WTC11 (cell line): ENCODE measurements at places on chromosomes 1 and 21. TPM values are rescaled to one million over a fixed set of nuclear protein-coding genes. Genes with fewer than 3 reads are reported as not detected.

Gene VWA1
- total RNA-seq: 28.3 to 35.5 TPM (median 28.3 TPM) in 3 replicates

Gene TNFRSF18
- 0.83 to 1.2 TPM (median 1.1 TPM) in 3 replicates for total RNA-seq

Gene VANGL1
- 13.3 to 15.8 TPM (median 13.9 TPM) in 3 replicates for total RNA-seq

Gene HLX
- 0.30 to 0.53 TPM in 2 of 3 replicates, not detected in the other for total RNA-seq

Gene SLC6A9
- total RNA-seq: 10.2 to 14.4 TPM (median 12.5 TPM) in 3 replicates

Gene SAMD13
- 1.8 to 2.9 TPM (median 2.3 TPM) in 3 replicates for total RNA-seq

- no peak overlapping the region for H3K27ac ChIP-seq
- H3K36me3 ChIP-seq: peaks cover 8% of the 10 kb centered on the region
- no peak overlapping the region for H3K4me3 ChIP-seq
- H3K27me3 ChIP-seq: no peaks in the 10 kb centered on the region
- H3K4me1 ChIP-seq: no peaks in the 10 kb centered on the region
Measured at GRCh38 chr1:76203127-76203526, 128.6 kb downstream of the ST6GALNAC3 start.

DNA sequence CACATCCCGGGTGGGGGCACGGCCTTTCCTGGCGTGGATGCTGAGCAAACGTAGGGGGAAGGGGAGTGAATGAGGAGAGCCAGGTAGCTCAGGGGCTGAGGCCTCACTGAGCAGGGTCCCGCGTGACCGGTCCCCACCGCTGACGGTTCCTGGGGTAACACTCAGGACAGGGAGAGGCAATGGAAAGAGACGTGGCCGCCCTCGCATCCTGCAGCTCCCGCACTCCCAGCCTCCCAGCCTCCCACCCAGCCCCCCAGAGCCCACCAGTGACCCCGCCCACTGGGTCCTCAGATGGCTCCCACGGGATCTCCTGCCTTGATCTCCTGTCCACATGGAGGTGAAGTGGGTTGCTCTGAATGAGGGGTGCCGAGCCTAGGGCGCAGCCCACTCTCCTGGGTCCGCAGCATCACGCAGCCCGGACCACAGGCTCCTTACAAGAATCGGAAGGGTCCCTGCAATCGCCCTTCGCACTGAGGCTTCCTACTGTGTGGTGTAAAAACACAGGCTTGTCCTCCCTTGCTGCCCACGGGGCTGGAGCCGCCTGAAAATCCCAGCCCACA is 2.4 kb downstream of the TSPEAR start:
- peaks cover 82% of the 10 kb centered on the region for H3K27me3 ChIP-seq
- DNase-seq: no peak
- H3K36me3 ChIP-seq: no peaks in the 10 kb centered on the region
- H3K4me1 ChIP-seq: peaks cover 77% of the 10 kb centered on the region

DNA sequence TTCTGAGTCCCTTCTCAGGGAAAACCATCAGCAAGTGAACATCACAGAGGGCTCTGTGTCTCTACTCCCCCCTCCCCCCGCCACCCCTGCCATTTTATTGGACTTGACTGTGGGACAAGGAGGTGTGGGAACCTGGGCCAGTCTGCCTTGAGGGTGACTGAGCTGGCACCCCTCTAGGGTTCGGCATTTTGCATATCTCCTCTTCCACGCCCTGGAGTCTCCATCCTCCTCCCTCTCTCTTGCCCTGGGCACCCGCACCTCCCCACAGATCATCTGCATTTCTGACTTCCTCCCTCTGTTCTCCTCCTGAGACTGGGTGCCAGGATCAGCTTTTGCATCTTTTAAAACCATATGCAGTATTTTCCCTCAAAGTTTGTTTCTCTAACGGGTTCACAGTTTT is 107.1 kb upstream of the ERRFI1 start:
- DNase-seq: no peak
- H3K27me3 ChIP-seq: no peaks in the 10 kb centered on the region; the same call in 1 of the 2 replicates
- no peak overlapping the region for H3K4me3 ChIP-seq
- no peak overlapping the region for H3K27ac ChIP-seq

- no peak for DNase-seq
- H3K27me3 ChIP-seq: no peaks in the 10 kb centered on the region
- peaks cover 7% of the 10 kb centered on the region for H3K4me1 ChIP-seq
- H3K36me3 ChIP-seq: no peaks in the 10 kb centered on the region
Measured at GRCh38 chr21:25822981-25823380, 88.2 kb downstream of the GABPA start.

DNA sequence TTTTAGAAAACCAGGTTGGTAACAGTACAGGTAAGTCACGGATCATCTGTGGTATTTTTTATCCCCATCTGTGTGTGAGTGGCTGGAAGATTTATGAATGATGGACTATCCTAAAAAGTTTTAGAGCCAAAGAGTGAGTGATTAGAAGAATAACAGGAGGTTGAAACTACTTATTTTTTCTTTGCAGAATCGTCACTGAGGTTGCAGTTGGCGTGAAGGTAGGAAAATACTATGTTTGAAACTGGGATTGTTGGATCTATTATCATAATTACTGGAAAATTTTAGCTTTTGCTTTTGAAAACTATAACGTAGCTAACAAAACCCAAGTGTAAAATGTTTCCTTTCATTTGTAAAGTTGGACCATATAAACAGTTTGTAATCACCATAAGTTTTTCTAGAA is 1.8 kb downstream of the PTBP2 start:
- no peak for DNase-seq
- H3K27me3 ChIP-seq: no peaks in the 10 kb centered on the region
- peak overlapping the region; percentile 97 for H3K27ac ChIP-seq
- peaks cover 39% of the 10 kb centered on the region for H3K36me3 ChIP-seq

DNA sequence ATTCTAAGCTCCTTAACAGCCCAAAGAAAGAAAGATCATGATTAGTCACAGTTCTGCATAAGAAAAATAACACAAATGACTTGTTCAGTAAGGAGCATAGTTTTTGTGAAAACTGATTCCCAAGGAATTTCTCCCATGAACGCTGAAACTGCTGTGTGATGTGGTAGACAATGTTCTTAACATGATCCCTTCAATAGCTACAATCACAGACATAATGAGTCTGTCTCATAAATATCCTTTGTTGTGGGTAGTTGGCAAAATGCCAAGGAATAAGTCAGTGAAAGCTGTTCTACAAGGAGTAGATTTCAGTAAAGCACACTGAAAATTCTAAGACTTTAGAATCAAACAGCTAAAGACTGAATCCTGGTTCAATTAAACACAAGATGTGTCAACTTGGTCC is 404.8 kb downstream of the HLX start:
- no peak for DNase-seq
- no peaks in the 10 kb centered on the region for H3K27me3 ChIP-seq
- H3K36me3 ChIP-seq: no peaks in the 10 kb centered on the region
- no peak overlapping the region for H3K4me3 ChIP-seq
- H3K27ac ChIP-seq: no peak overlapping the region
- peaks cover 15% of the 10 kb centered on the region for H3K4me1 ChIP-seq

DNA sequence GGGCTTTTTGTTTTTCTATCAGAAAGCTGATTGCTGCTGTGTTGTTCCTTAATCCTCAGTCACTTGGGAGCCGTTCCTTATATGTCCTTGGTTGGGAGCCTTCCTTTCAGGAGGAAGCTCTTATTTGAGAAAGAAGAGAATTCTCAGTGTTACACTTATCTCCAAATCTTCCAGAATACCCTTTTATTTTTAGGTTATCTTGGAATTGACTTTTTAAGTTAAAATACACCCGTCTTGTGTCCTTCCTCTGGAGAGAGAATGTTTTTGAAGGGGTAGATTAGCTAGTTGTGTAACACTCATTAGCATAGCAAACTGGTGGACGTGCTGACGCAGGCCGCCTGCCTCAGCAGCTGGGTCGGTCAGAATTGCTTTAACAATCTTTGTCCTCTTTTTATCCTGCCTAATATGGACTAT is 42.1 kb downstream of the LRRC8B start:
- H3K4me1 ChIP-seq: peaks cover 57% of the 10 kb centered on the region
- peak overlapping the region; percentile 79 for H3K27ac ChIP-seq
- H3K4me3 ChIP-seq: peak overlapping the region; percentile 11; the same call in 1 of the 2 replicates
- H3K27me3 ChIP-seq: no peaks in the 10 kb centered on the region

DNA sequence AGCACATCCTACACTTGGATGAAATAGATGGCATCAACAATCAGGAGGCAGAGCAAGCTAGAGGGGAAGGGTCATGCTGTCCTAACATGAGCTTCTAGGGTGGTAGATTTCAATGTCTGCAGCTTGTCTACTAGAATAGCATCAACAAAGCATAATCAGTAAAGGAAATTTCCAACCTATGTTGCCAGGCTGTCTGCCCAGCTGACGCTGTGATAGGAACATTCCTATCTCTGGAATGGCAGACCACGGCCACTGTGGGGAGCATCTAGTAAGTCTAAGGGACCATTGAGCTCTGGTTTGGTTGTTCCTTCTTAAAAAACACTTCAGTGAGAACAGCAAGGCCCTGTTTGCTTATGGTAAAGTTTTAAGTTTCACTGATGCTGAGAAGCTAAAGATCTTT is 206.8 kb downstream of the PAPPA2 start:
- no peak overlapping the region for H3K4me3 ChIP-seq
- no peak for DNase-seq
- H3K4me1 ChIP-seq: no peaks in the 10 kb centered on the region
- H3K36me3 ChIP-seq: no peaks in the 10 kb centered on the region
- no peaks in the 10 kb centered on the region for H3K27me3 ChIP-seq

DNA sequence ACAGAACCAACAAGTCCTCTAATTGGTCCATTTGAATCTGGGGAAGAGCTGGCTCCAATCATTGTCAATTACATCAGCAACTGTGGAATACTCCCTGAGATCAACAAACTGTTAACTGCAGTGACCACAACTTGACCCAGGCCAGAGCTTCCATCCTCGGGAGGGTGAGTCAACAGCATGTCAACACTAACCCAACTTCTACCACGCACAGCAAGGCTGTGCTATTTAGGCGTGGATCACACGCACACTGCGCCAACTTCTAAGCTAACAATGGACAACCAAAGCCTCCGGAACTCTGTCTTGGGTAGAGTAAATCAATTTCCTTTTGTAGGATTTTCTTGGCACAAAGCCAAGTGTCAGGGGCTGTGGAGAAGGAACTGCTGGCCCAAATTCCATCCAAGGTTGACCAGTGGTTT is 30.4 kb downstream of the APP start:
- peaks cover 27% of the 10 kb centered on the region for H3K36me3 ChIP-seq
- H3K27me3 ChIP-seq: no peaks in the 10 kb centered on the region
- H3K27ac ChIP-seq: peak overlapping the region; percentile 88
- peaks cover 79% of the 10 kb centered on the region for H3K4me1 ChIP-seq
- no peak overlapping the region for H3K4me3 ChIP-seq

DNA sequence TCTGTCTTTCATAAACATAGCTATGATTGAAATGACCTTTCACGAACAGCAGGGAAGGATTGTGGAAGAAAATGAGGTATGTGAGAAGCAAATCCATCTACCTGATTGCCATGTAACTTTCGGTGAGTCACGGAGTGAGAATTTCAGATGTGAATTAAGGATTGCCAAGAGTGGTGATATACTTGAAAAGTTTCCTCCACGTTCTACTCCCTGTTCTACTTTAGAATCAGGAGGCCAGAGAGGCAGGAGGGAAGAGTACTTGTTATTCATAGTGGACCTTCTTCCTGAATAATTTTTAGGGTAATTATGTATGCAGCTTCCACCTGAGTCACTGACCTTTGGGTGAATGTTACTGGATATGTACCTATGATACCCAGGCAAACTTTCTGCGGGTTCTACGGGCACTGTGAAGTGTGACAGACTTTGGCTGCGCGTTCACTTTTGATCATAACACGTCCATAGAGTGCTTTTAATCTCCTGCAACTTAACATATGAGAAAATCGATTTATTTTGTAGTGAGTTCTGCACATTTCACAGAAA is 2.6 kb upstream of the KCNE1 start:
- no peak for DNase-seq
- H3K4me3 ChIP-seq: no peak overlapping the region
- no peak overlapping the region for H3K27ac ChIP-seq
- peaks cover 11% of the 10 kb centered on the region for H3K4me1 ChIP-seq
- no peaks in the 10 kb centered on the region for H3K36me3 ChIP-seq

GRCh38 chr1:233572896-233573295 is 41.0 kb upstream of the KCNK1 start:
- H3K27ac ChIP-seq: no peak overlapping the region
- DNase-seq: no peak
- no peak overlapping the region for H3K4me3 ChIP-seq
- H3K36me3 ChIP-seq: no peaks in the 10 kb centered on the region
